ENCODE measurements at places on chromosomes 12 and 14. TPM values are rescaled to one million over a fixed set of nuclear protein-coding genes. Genes with fewer than 3 reads are reported as not detected.

- H3K4me1 ChIP-seq, result no peaks in the 10 kb centered on the region
- no peak overlapping the region for H3K4me3 ChIP-seq
- H3K27ac ChIP-seq, result no peak overlapping the region
- no peaks in the 10 kb centered on the region for H3K27me3 ChIP-seq
- H3K36me3 ChIP-seq, result peaks cover 2% of the 10 kb centered on the region
These were observed 147.7 kb downstream of the ERC1 start for GRCh38 chr12:1138691-1139090.

- H3K4me3 ChIP-seq, result no peak overlapping the region
- peaks cover 27% of the 10 kb centered on the region for H3K27me3 ChIP-seq
- no peak for DNase-seq
- H3K4me1 ChIP-seq, result no peaks in the 10 kb centered on the region
- H3K36me3 ChIP-seq, result no peaks in the 10 kb centered on the region
- H3K27ac ChIP-seq, result no peak overlapping the region
These were observed 81.1 kb downstream of the EML1 start for GRCh38 chr14:99874306-99874705.

Gene CAPZA3
- not detected for total RNA-seq

GRCh38 chr14:99143126-99143525, 128.9 kb downstream of the BCL11B start:
- no peaks in the 10 kb centered on the region for H3K36me3 ChIP-seq
- H3K27me3 ChIP-seq, result no peaks in the 10 kb centered on the region
- H3K27ac ChIP-seq, result no peak overlapping the region
- no peak for DNase-seq
- no peak overlapping the region for H3K4me3 ChIP-seq
- H3K4me1 ChIP-seq, result no peaks in the 10 kb centered on the region

GRCh38 chr12:96361074-96361473, 39.2 kb downstream of the CDK17 start:
- H3K4me1 ChIP-seq, result peaks cover 48% of the 10 kb centered on the region
- DNase-seq, result no peak
- H3K36me3 ChIP-seq, result peaks cover 14% of the 10 kb centered on the region
- H3K27ac ChIP-seq, result no peak overlapping the region

DNA sequence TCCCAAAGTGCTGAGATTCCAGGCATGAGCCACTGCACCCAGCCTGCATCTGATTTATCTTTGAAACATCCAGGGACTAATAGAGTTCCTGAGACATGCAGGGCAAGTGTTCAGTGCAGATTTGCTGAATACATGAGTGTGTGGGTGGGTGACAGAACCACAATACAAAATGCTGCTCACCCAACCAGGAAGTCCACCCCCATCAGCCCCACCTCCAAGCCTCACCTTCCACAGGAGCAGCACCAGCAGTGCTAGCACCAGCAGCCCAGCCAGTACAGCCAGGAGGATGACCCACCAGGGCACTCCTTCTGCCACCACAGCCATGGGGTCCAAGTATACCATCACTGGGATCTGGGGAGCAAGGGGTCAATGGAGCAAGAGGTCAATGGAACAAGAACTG, 20.0 kb downstream of the ITGA7 start:
- H3K36me3 ChIP-seq, result no peaks in the 10 kb centered on the region
- no peak overlapping the region for H3K4me3 ChIP-seq
- no peak for DNase-seq
- peaks cover 3% of the 10 kb centered on the region for H3K4me1 ChIP-seq
- no peaks in the 10 kb centered on the region for H3K27me3 ChIP-seq

- H3K36me3 ChIP-seq, result peaks cover 3% of the 10 kb centered on the region
- H3K4me3 ChIP-seq, result no peak overlapping the region
- no peak for DNase-seq
- H3K27me3 ChIP-seq, result no peaks in the 10 kb centered on the region
- peaks cover 35% of the 10 kb centered on the region for H3K4me1 ChIP-seq
These were observed 120.5 kb upstream of the NCOR2 start for GRCh38 chr12:124687917-124688316.

GRCh38 chr12:13465635-13466034, 269.1 kb downstream of the EMP1 start:
- no peaks in the 10 kb centered on the region for H3K4me1 ChIP-seq
- H3K27me3 ChIP-seq, result peaks cover 17% of the 10 kb centered on the region
- H3K36me3 ChIP-seq, result no peaks in the 10 kb centered on the region

Gene CNTN1
- total RNA-seq, result not detected

Gene GPR132
- 27.1 TPM for total RNA-seq

Gene CMKLR1
- not detected for total RNA-seq

DNA sequence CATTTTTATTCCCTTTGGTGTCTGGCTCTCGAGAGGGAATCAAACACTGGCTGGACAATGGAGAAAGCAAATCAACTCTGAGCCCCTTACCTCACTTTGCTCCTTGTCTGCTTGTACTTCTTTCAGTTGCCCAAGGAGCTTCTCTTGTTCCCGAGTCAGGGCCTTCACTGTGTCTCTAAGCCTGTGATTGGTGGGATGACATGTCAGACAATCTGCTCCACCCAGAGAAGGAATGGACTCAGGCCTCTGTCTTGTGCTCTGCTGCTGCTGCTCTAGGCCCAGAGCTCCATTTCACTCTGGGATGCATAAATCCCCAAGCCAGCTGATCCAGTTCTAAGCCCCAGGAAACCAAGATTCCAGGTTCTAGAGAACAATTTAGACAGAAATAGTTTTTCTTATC, 7.6 kb downstream of the CALCOCO1 start:
- H3K4me3 ChIP-seq, result no peak overlapping the region
- peaks cover 4% of the 10 kb centered on the region for H3K4me1 ChIP-seq
- H3K27me3 ChIP-seq, result no peaks in the 10 kb centered on the region
- no peak for DNase-seq

- H3K36me3 ChIP-seq, result peaks cover 7% of the 10 kb centered on the region
- H3K4me3 ChIP-seq, result peak overlapping the region; percentile 91
- peaks cover 17% of the 10 kb centered on the region for H3K4me1 ChIP-seq
These were observed 303 bp downstream of the SAMD4A start for GRCh38 chr14:54567224-54567638.

Measured in activated T-helper 2 cell treated with anti-CD3 and anti-CD28 coated beads, Interferon-gamma antibody, Interleukin-2, Interleukin-4, amounts not matched to agents 10 μg/mL and 5 μg/mL and 100 μg/mL, durations not matched to agents 14 hours and 24 hours and 36 hours (primary cell).